ENCODE measurements at places on chromosomes 11 and 22. TPM values are rescaled to one million over a fixed set of nuclear protein-coding genes. Genes with fewer than 3 reads are reported as not detected.

Gene USP47
- total RNA-seq: 55.3 TPM

Gene ARHGEF17
- 59.0 TPM for total RNA-seq

Gene CALCA
- total RNA-seq: not detected

Gene FXYD2
- 0.64 TPM for total RNA-seq

Gene SMTNL1
- not detected for total RNA-seq
